Activated CD4-positive, alpha-beta T cell treated with anti-CD3 and anti-CD28 coated beads for 24 hours (primary cell): ENCODE measurements at places on chromosomes 5 and 9.

GRCh38 chr9:128457207-128457606 lies 1.4 kb downstream of the ODF2 start:
- DNase-seq, result no peak

DNA sequence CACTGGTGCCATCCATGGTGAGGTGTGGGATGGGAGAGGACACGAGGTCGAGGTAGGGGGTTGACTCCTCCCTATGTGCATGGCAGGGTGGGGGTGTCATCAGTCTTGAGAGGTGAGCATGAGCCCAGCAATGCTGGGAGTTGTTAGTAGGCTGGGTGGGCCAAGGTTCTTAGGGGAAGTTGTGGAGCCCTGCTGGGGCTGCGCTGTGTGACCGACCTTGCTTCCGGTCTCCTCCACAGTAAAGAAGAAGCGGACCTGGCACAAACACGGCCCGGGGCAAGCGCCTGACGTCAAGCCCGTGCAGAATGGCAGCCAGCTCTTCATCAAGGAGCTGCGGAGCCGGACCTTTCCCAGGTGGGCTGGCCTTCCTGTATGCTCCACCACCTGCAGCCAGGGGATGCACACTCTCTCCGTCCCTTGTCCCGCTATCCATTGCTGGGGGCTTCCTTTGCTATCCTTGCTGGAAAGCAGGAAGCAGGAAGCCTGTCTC lies 59.8 kb downstream of the PHF2 start:
- no peak for DNase-seq

GRCh38 chr9:124349675-124350493 lies 65.4 kb downstream of the PSMB7 start:
- DNase-seq, result no peak

- no peak for DNase-seq
These were observed 125.0 kb upstream of the LPCAT1 start for GRCh38 chr5:1648806-1649205.

GRCh38 chr9:113319054-113319453 lies 15.9 kb upstream of the RNF183 start:
- no peak for DNase-seq
